NCI-H2081 treated with DMSO at 0.1 percent for 48 hours (cell line): ENCODE measurements at places on chromosomes 5 and 9.

GRCh38 chr9:14992516-14992915, 82.3 kb upstream of the FREM1 start:
- DNase-seq = no peak

- no peak for DNase-seq
These were observed 4.6 kb upstream of the LURAP1L start for GRCh38 chr9:12770261-12770660.

- DNase-seq = no peak
These were observed 32.0 kb upstream of the DHFR start for GRCh38 chr5:80686757-80687156.

GRCh38 chr9:137433349-137433915, 7.7 kb downstream of the ENTPD8 start:
- no peak for DNase-seq

- no peak for DNase-seq
These were observed 207.5 kb upstream of the TBCA start for GRCh38 chr5:77983482-77984199.

GRCh38 chr5:134099939-134100282, 14.6 kb upstream of the TCF7 start:
- no peak for DNase-seq

GRCh38 chr9:125189011-125189360, 617 bp downstream of the PPP6C start:
- no peak for DNase-seq

DNA sequence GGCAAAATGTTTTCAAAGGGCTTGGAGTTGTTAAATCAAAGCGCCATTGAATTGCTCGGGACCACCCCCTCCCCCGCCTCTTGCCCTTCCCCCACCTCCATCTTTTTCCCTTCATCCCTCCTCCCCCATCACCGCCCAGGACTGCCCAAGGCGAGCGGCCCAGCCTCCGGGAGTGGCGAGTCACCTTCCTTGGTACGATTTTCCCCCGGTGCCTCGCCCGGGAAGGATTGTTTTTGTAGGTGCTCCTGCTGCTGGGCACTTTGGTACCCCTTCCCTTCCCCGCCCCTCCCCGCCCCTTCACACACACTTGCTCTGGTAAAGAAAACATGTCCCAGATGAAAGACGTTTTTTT, 61.2 kb downstream of the TMEM174 start:
- no peak for DNase-seq

- DNase-seq = no peak
These were observed 204.4 kb downstream of the EFNA5 start for GRCh38 chr5:107466233-107466769.

- DNase-seq = no peak
These were observed 19.6 kb downstream of the SPARC start for GRCh38 chr5:151667083-151667482.

- no peak for DNase-seq
These were observed 68.3 kb downstream of the AK8 start for GRCh38 chr9:132809677-132810271.

GRCh38 chr9:35906923-35907699, 1.1 kb downstream of the HRCT1 start:
- DNase-seq = no peak

DNA sequence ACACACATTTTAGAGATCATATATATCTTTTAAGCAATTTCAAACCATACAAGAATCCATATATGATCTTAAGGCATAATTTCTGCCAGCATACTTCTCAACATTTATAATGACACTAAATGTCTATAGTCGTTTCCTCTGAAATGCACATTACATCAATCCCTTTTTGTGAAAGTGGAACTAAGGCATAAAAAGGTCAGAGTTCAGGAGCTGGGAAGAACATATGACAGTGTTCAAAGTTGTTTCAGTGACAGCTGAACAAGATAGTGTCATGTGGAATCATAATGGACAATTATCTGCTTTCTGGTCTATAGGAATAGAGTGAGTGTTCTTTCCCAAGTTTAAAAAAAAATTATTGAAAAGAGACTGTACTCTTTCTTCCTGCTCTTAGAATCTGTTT, 2.4 kb upstream of the MOB3B start:
- DNase-seq = no peak
